NCI-H748 treated with DMSO at 0.1 percent for 48 hours (cell line): ENCODE measurements at places on chromosomes 1 and 21.

DNA sequence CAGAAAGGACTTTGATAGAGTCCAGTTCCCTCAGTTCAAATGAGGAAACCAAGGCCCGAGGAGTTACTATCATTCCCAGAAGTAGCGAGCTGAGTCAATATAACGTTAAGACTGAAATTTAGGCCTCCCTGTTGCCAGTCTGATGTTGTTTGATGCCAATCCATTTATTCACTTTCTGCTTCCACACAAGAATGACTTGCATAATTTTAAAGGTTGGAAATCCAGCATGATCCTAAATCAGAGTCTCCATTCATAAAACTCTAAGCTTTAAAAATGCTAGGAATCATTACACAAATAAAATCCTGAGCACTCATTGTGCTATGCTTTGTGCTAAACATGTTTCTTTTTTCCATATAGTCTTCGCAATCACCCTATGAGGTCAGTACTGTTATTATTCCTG is 414.4 kb downstream of the PTBP2 start:
- DNase-seq, result no peak

- DNase-seq, result no peak
Observed at GRCh38 chr1:47411436-47411835, 4.6 kb upstream of the FOXE3 start.

DNA sequence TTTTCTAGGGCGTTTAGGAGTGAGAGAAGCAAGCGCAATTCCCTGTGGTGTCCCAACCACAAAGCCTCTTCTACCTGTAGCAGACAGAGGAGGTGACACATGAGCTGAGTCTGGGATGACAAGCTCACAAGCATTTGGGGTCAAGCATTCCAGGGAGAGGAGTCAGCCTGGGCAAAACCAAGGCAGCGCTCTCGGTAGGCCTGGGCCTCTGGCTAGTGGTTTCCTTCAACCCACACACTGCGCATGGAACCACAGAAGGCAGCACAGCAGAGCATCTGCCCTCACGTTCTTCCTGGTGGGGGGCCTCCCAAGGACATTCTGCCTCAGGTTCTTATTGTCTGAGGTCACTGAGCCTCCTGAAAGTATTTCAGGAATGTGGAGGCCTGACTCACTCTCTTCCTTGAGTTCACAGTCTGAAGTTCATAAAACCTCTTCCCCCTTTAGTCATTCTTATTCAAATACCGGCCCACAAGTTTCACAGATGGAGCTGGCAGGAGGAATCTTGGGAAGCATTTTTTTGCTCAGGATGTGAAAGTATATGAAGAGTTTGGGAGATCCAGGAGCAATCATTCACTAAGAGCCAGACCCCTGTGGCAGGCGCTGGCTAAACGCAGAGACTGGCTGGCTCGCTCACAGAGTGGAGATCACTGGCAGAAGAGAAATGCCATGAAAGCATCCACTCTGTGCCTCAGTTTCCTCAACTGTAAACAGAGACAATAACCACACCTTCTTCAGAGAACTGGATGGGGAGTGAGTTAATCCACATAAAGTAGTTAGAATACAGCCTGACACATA is 26.8 kb downstream of the CCN1 start:
- DNase-seq, result no peak

- no peak for DNase-seq
Observed at GRCh38 chr1:157098519-157098918, 1.1 kb downstream of the ETV3L start.

GRCh38 chr1:89890085-89890752 is 69.4 kb downstream of the LRRC8D start:
- DNase-seq, result no peak

DNA sequence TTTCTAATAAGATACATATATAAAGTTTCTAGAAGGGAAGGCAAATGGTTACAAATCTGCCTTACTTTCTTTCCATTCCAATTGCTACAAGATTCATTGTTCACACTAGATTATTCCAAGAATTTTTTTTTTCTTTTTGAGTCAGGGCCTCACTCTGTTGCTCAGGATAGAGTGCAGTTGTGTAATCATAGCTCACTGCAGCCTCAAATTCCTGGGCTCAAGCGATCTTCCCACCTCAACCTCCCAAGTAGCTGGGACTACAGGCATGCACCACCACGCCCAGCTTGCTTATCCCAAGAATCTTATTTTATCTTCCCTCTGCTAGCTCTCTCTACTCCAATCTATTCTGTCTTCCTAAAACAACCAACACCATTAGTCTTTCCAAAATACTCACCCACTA is 81.8 kb downstream of the KIAA0319L start:
- no peak for DNase-seq

- no peak for DNase-seq
Observed at GRCh38 chr1:44664730-44665370, 9.4 kb downstream of the TMEM53 start.

GRCh38 chr1:49297783-49298182 is 521.1 kb upstream of the BEND5 start:
- no peak for DNase-seq

- DNase-seq, result no peak
Observed at GRCh38 chr1:11615090-11615489, 39.1 kb downstream of the FBXO2 start.

- no peak for DNase-seq
Observed at GRCh38 chr1:201184307-201185122, 6.1 kb upstream of the IGFN1 start.

DNA sequence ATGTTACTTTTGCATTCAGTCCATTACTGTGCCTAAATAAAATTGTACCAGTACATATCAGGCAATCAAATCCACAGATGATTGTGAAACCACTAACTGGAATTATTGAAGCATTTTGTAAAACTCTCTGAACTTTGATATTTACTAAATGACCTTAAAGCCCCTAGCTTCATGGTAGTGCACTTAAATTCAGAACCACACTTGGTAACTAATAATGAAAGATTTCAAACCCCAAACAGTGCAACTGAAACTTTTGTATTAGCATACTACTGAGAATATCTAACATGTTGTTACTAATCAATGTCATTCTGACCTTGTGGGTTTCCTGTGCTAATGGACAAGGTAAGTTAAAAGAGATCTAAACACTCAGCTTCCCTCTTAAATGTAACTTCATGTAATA is at the start of gene CFHR3:
Gene CFHR3 (plus strand): TSS at position 238 of the 400 bp plus-strand sequence. CDS start 47 bp downstream, at position 285.
- no peak for DNase-seq

- no peak for DNase-seq
Observed at GRCh38 chr1:43421396-43421795, 31.7 kb downstream of the SZT2 start.

- DNase-seq, result no peak
Observed at GRCh38 chr1:225812488-225813213, 2.7 kb downstream of the EPHX1 start.

DNA sequence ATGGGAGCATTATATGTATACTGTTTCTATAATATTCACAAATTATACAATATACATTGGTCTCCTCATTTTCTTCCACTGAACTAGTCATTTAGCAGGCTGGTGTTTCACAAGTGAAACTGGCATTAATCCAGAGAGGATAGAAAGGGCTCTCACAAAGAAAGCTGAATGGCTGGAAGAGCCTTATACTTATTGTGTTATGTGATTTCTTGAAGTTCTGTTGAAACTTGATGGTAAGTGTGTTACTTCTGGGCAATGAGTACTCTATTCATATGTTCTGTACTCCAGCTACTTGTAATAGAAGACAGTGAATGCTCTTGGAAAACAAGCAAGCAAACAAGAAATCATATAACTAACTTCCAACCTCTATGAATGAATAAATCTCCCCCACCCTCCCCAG is 14.9 kb downstream of the STX12 start:
- no peak for DNase-seq

- DNase-seq, result no peak
Observed at GRCh38 chr1:15656464-15656863, 27.7 kb upstream of the PLEKHM2 start.

GRCh38 chr1:214414691-214415090 is 133.7 kb downstream of the SMYD2 start:
- peak; percentile 65 for DNase-seq

- DNase-seq, result peak; percentile 14
Observed at GRCh38 chr1:57620605-57621004, 196.7 kb upstream of the DAB1 start.

DNA sequence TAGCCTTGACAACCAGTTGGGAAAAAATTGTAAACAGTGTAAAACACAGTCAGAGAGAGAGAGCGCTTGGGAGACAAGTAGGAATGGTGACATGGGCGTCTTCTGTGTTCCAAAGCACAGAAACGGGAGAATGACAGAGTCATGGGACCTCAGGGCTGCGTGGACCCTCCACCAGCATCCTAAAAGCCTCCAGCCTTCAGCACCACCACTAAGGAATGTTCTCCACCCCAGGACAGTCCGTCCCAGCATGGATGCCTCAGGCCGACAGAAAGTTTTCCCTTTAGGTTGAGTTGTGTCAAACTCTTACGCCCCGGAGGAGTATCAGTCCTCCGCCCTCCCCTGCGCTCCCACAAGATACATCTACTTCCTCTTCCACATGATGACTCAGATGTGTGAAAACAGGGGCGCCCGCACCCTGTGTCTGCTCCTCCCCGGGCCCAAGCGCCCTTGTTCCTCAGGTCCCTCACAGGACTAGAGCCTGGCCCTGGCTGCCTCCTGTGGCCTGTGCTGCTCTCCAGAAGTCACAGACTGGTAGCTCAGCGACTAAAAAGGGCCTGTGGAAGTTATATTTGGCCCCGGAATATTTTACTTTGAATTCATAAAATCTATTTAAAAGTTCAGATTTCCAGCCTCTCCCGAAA is 63.9 kb upstream of the EFHD2 start:
- DNase-seq, result no peak

- DNase-seq, result no peak
Observed at GRCh38 chr21:38761531-38761930, 44.2 kb upstream of the ETS2 start.

DNA sequence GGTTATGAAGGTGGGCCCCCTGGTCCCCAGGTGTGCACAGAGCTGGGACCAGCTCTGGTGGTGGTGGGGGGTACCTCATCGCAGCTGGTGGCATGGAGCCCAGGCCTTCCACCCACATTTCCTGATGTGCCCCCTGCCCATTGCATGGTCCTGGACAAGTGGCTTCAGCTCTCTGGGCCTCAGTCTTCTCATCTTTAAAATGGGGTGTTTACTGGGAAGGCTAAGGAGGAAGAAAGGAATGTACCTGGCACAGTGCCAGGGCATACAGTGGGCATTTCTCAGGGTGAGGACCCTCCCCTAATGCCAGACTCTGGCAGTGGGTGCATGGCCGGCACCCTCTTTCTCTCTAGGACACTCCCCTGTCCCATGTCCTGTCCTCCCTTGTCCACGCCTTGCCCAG is 7.5 kb downstream of the CLCNKB start:
- DNase-seq, result no peak

DNA sequence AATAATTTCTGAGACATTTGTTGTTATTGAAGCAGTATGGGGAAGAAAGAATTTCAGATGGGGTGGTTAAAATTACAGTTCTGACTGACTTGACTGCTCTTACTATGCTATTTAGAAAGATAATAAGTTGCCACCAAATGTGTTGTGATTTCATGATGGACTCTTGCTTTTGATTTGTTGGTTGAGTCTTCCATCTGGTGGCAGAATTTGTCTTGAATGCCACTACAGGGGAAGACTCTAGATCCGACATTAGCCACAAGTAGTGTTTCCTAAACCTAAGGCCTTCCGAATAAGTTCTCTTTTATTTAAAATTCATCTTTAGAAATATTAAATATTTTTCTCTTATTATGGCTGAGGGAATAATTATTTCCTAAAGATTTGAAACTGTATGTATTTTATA is 190.9 kb upstream of the ADGRL4 start:
- no peak for DNase-seq

DNA sequence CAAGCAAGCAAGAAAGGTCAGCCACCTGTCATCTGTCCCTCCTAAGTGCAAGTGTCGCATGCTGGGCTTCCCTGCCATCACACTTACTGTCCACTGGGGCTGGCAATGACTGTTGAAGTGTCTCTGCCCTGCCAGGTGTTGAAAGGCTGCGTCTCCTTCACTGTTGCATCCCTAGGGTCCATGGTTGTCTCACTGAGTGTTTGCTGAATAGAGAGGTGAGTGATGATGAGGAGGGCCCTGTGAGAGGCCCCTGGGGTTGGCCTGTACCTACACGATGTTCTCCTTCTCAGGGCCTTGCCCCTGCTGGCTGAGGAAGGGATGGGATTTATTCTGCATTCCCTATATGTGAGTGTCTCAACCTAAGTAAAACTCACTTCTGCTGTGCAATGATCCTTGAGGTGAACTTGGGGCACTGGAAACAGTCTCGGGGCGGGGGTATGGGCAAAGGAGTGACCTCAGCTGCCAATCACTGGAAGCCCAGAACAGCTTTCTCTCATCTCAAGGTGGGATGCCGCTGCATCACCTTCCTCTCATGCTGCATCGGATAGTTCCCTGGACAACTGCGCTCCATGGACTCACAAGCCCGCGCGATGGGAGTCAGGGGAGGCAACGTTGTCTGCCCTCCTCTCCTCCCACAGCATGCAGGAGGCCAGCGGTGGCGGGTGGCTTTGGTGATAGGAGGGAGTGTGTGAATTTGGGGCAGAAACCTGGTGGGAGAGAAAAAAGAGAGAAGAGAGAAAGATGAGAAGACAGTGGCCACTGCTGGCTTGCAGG is 35.8 kb upstream of the SOX13 start:
- no peak for DNase-seq

DNA sequence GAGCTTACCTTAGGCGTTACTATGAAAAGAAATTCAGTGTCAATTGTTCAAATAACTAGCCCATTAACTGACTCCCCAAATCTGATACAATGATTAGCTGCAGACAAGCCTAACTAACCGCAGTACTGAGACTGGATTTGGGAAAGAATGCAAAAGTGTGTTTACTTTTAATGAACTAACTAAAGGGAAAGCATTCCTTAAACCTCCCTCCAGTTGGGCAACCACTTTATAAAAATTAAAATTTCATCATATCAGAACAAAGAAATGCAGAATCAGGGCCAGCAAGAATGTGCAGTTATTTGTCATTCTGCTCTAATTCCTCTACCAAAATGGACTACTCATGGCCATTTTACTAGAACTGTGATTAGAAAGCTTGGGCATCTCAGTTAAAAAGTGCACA is 11.7 kb upstream of the NR5A2 start:
- no peak for DNase-seq

DNA sequence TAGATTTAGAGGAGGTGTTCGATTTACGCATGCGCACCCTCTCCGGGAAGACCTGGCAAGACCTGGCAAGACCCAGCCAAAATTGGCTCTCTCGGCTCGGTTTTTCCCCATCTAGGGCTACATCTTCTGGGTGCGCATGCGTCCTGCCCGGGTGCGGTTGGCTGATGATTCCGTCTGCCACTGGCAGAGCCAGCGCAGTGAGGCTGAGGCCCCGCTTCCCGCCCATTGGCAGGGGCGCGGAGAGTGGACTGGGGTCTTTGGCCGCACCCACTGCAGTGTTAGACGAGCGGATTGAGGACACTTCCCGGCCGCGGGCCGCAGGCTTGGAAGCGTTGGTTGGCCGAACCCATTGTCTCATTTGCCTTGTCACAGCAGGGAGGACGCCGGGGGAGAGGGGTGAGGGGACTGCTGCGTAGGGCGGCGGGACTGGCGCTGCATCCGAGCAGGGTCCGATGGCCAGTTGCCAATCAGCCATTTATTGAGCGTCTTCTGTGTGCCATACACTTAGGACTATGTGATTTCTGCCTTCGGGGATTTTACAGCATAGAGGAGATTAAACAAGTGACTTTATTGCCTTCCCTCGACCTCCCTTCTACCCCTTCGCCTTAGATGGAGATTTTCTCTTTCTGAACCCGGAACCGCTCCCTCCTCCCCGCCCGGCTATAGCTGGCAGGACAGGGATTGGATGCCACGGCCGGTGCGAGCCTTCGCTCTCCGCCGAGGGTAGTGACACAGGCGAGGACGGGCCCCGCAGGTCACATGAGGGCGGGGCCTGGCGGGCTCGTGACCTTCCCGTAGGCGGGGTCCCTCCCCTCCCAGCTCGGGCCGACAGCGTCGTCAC is 43.7 kb downstream of the MEF2D start:
- peak; percentile 93 for DNase-seq

GRCh38 chr1:204141131-204141530 is 10.7 kb downstream of the ETNK2 start:
- no peak for DNase-seq
